ENCODE measurements at places on chromosomes 1 and 21.

DNA sequence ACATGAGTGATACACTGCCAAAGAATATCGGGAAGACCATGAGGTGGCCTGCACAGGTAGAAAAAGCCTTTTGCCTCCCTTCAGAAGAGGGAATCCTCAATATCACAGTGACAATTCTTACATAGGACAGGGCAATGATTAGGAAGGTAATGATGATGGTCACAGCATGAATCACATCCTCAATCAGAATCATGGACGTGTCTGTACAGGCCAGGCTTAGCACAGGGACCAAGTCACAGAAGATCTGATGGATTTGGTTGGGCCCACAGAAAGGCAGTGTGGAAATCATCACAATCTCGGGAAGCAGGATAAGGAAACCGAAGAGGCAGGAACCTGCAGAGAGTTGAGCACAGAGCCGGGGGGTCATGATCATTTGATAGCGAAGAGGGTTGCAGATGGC lies 3.2 kb downstream of the OR6K3 start:
- DNase-seq: no peak

DNA sequence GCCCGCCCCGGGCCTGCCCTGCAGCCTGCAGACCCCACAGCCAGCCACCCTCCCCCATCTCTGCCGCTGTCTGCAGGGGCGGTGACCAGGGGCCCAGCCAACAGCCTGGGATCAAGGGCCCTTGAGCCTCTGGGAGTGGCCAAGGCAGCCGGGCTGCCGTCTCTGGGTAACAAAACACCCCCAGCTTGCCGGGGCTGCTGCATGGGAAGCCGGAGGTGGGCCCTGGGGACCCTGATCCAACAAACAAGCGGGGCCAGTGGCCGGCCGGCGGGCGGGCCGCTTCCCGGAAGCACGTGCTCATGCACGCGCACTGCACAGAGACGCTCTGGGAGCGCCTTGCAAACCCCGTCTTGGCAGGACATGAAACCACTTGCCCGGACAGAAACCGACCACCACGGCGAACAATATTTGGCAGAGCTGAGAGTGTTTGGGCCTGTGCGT lies 13.2 kb downstream of the MEGF6 start:
- DNase-seq: no peak

GRCh38 chr1:97379387-97380075 lies 541.3 kb downstream of the DPYD start:
- DNase-seq: no peak

DNA sequence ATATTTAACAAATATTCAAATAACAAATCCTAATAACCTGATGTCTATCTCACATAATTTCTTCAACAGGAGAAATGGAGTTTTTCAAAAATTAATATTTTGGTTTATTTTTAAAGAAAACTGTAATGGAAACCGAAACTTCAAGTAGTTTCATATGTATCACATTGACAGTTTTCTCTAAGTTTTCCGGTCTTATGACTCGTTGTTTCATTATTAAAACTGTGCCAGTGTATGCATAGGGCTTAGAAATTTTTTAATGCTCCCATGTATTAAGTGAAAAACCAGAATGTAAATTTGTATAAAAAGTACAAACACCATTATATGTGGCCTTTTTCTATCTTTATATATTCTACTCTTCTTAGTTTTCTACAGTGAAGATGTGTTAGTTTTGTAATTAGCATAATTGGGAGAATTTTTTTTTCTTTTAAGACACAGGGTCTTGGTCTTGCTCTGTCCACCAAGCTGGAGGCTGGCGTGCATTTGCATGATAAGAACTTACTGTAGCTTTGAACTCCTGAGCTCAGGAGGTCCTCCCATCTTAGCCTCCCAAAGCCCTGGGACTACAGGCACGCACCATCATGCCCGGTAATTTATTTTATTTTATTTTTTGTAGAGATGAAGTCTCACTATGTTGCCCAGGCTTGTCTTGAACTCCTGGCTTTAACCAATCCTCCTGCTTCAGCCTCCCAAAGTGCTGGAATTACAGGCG lies 43.9 kb upstream of the SAMSN1 start:
- no peak for DNase-seq

GRCh38 chr1:165915932-165916348 lies 88.5 kb downstream of the UCK2 start:
- no peak for DNase-seq

- no peak for DNase-seq
Measured at GRCh38 chr1:199646761-199647160, 380.7 kb upstream of the NR5A2 start.

GRCh38 chr21:43740497-43741156 lies 21.7 kb downstream of the PDXK start:
- peak; percentile 56 for DNase-seq

DNA sequence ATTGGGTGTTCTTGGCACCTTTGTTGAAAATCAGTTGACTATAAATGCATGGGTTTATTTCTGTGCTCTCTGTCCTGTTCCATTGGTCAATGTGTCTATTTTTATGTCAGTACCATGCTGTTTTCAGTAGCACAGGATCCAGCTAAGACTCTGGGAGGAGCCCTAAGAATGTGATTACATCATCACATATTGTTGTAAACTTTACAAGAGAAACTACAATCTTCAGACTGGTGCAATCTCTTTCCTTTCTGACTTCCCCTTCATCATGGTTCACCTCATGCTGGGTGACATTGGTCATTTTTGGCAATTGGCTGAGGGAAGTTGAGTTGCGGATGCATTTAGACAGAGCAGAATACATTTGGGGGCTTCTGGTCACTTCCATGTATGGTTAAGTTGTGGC lies 88.4 kb downstream of the C21orf91 start:
- DNase-seq: no peak

GRCh38 chr1:41855713-41856112 lies 63.0 kb downstream of the HIVEP3 start:
- no peak for DNase-seq

GRCh38 chr1:75522389-75522788 lies 88.5 kb downstream of the SLC44A5 start:
- no peak for DNase-seq

DNA sequence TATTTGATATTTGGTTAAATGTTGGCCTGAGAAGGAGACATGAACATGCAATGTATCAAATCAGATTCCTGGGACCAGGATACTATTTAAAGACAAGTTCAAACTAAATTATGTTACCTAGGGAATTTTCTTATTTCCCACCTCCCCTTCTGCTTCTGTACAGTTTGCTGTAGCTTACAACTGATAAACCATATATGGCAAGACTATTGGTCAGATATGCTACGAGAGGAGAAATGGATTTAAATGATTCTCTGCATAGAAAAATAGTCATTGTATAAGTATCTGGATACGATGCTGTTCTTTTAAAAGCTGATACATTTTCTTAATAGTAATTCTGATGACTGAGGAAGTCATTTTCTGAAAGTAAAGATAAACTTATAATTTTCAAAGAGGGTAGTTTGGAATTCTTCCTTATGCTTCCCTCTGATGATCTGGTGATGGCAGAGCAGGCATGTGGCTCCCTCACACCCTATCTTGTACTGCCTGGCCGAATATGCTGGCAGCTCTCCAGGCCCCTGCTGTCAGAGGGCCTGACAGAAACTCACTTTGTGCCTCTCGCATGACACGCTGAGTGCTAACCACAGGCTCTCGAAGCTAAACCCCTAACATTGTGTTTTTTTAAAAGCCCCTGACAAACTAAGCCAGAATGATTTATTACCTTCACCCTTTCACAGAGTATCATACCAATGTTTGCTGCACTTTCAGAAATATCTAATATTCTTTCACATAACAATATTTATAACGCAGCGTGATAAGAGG lies 19.4 kb downstream of the RRP15 start:
- DNase-seq: no peak

All from NCI-H526 (cell line).